ENCODE measurements at places on chromosomes 4 and X. TPM values are rescaled to one million over a fixed set of nuclear protein-coding genes. Genes with fewer than 3 reads are reported as not detected.
A peak's percentile ranks its signal among the peaks of the same experiment; 100 is the strongest.

Gene FOXR2
- not detected for total RNA-seq

Gene GCNA
- 1.5 TPM for total RNA-seq

- H3K27ac ChIP-seq: no peak overlapping the region
- no peaks in the 10 kb centered on the region for H3K4me1 ChIP-seq
- H3K36me3 ChIP-seq: no peaks in the 10 kb centered on the region
Observed at GRCh38 chr4:68896749-68897148, 54.9 kb downstream of the UGT2A3 start.

GRCh38 chrX:116732214-116732613 is 269.4 kb upstream of the CT83 start:
- no peak overlapping the region for H3K4me3 ChIP-seq

- no peaks in the 10 kb centered on the region for H3K27me3 ChIP-seq
- no peak overlapping the region for H3K27ac ChIP-seq
- no peak overlapping the region for H3K4me3 ChIP-seq
- no peak for DNase-seq
- H3K36me3 ChIP-seq: no peaks in the 10 kb centered on the region
- no peaks in the 10 kb centered on the region for H3K4me1 ChIP-seq
Observed at GRCh38 chr4:10171055-10171454, 54.5 kb upstream of the WDR1 start.

DNA sequence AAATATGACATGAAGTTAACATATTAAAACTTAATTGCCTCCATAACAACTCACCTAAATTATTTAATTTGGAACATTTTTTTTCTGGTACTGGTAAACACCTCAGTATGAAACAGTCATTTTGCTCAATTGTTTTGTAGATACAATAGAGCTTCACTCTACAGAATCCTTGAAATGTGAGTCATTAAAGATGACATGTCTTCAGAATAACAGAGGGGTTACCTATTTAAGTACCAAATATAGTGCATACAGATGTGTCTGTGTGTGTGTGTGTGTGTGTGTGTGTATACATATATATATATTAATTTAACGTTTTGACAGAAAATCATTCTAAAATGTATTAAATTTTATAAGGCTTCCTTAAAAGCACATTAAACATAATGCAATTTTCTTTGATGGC is 297.6 kb downstream of the INPP4B start:
- no peaks in the 10 kb centered on the region for H3K36me3 ChIP-seq
- no peaks in the 10 kb centered on the region for H3K27me3 ChIP-seq
- no peak overlapping the region for H3K4me3 ChIP-seq
- peaks cover 9% of the 10 kb centered on the region for H3K4me1 ChIP-seq
- no peak for DNase-seq

DNA sequence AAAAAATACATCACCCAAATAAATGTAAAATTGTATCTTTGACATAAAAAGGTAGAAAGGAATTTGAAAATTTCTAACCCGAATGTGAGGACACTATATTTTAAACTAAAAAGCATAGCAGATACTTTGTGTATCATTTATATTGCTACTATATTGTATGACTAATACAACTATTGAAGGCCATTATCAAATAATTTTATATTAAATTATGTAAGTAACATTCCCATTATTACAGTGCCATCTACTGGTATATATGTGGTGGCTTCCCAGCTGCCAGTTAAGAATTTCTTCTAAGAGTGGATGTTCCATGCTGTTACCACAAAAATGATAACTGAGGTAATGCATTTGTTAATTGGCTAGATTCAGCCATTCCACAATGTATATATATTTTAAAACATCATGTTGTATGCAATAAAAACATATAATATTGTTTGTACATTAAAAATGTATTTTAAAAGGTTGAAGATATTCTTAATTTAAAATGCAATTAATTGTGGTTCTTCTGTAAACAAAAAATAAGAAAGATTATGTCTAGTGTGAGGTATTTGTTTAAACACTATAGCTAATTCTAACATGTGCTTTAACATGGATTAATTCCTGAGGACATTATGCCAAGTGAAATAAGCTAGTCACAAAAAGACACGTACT is 65.3 kb downstream of the EGF start:
- peaks cover 4% of the 10 kb centered on the region for H3K4me1 ChIP-seq
- H3K36me3 ChIP-seq: no peaks in the 10 kb centered on the region
- H3K27ac ChIP-seq: no peak overlapping the region
- no peaks in the 10 kb centered on the region for H3K27me3 ChIP-seq
- H3K4me3 ChIP-seq: no peak overlapping the region
- DNase-seq: peak; percentile 64

- no peaks in the 10 kb centered on the region for H3K36me3 ChIP-seq
- peaks cover 19% of the 10 kb centered on the region for H3K4me1 ChIP-seq
- DNase-seq: peak; percentile 29
- 0 out of 2 replicates have a peak overlapping the region, but pooled peaks have one; percentile 5 for H3K4me3 ChIP-seq
- H3K27me3 ChIP-seq: no peaks in the 10 kb centered on the region
Observed at GRCh38 chr4:107906458-107907100, 24.8 kb upstream of the CYP2U1 start.

GRCh38 chrX:47186096-47186740 is 7.4 kb upstream of the UBA1 start:
- H3K4me1 ChIP-seq: no peaks in the 10 kb centered on the region
- H3K27ac ChIP-seq: no peak overlapping the region
- no peak overlapping the region for H3K4me3 ChIP-seq
- H3K27me3 ChIP-seq: no peaks in the 10 kb centered on the region

- H3K4me1 ChIP-seq: no peaks in the 10 kb centered on the region
- no peaks in the 10 kb centered on the region for H3K36me3 ChIP-seq
- no peak overlapping the region for H3K4me3 ChIP-seq
- DNase-seq: no peak
- no peaks in the 10 kb centered on the region for H3K27me3 ChIP-seq
- H3K27ac ChIP-seq: no peak overlapping the region
Observed at GRCh38 chrX:47593522-47593921, 11.3 kb downstream of the TIMP1 start.

- H3K36me3 ChIP-seq: no peaks in the 10 kb centered on the region
- H3K27me3 ChIP-seq: peaks cover 31% of the 10 kb centered on the region
- peak overlapping the region; percentile 65 for H3K4me3 ChIP-seq
- peak; percentile 58 for DNase-seq
- H3K27ac ChIP-seq: no peak overlapping the region
Observed at GRCh38 chr4:155759372-155760252, 791 bp downstream of the GUCY1B1 start.
